CD4-positive, alpha-beta T cell treated with Interleukin-15 for 4 hours (primary cell): ENCODE measurements at places on chromosomes 7 and 10.

- no peak for DNase-seq
Observed at GRCh38 chr7:45443263-45443662, 130.9 kb upstream of the ADCY1 start.

- no peak for DNase-seq
Observed at GRCh38 chr10:35184527-35185171, 58.0 kb downstream of the CREM start.

- DNase-seq, result peak; percentile 98
Observed at GRCh38 chr7:32905175-32905662, 13.7 kb upstream of the KBTBD2 start.

DNA sequence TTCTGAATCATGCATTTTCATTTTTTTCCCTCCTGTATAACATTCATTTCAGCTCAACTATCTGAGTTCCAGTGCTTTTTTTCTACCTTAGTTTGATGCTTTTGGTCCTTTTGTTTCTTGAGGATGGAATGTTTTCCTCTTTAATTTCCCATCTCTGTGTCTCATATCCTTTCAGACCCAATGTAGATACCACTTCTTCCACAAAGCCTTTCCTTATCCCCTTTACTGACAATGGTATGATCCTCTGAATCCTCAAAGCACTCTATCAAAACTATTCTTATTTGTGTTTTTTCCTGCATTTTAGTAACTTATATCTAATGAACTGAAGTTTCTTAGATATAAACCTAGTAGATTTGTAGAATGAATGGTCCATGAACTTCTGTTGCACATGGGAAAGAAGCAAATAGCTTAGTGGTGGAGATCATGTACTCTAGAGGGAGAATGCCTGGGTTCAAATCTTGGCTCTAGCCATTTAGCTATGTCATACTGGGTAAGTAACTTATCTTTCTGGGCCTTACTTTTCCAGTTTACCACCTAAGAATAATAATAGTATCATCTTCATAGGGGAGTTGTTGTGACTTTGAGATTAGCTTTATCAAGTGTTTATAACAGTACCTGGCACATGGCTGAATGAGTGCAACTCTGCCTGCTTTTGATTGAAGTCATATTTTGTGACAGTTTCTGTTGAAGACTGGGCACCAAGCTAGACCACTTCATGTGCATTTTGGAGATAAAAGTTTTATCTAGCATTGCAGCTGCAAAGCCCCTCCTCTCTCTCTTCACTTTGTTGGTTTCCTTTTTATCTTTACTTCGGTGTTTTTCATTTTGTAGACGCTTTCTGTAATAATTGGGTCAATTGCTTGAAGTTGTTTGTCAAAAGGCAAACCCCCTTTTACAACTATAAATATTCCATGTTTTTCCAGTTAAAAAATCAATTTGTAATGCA, 18.5 kb downstream of the STAM start:
- no peak for DNase-seq

- DNase-seq, result no peak
Observed at GRCh38 chr10:118950997-118951637, 78.4 kb upstream of the NANOS1 start.

DNA sequence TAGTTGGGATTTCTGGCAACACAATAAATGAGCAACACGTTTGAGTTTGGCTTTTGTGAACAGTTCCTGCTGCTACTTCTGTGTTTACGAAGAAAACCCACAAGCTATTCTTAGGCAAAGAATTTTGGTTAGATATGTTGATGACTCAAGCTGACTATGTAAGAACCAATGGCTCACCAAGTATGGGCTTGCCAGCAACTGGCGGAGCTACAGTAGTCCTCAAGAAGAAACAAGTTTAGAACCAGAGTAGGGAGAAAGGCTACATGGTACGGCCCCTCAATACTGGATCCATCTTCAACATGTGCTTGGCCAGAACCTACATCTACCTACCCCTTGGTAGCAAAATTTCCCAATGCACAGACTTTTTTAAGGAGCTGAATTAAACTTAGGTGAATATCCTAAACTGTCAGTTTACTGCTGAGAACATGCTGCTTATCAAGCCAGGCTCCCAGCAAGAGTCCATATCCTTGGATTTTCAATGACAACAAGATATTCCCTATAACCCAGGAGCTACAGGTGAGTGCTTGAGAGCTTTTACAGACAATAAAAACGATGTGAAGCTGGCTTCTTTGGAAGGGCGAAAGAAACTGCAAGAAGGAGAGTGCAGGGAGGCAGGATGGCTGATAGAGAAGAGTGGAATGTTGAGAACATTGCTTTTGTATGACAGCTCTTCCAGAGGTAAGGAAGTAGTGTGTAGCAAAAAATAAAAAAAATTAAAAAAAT, 74.3 kb upstream of the ASAH2 start:
- DNase-seq, result peak; percentile 9

GRCh38 chr10:133013463-133013862, 71.1 kb upstream of the CFAP46 start:
- no peak for DNase-seq

- DNase-seq, result no peak
Observed at GRCh38 chr7:106068538-106068961, 43.6 kb downstream of the SYPL1 start.

DNA sequence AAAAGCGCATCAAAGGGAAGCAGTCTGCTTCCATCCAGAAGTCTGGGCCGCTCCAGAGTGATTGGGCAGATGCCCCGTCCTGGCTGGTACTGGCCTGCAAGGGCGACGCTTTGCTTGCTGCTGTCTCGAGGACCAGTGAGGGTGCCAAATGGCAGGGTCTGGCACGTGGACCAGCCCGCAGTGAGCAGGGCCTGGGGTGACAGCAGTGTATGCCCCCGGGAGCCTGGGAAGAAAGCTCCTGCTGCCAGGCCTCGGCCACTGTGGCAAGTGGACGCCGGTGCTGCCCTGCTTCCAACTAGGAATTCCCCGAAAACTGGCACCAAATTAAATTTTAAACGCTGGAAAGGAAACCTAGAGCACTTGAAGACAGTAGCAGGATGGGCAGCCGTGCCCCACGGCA, 357.0 kb upstream of the MKI67 start:
- DNase-seq, result no peak

GRCh38 chr10:69957241-69957885, 95.3 kb upstream of the MACROH2A2 start:
- no peak for DNase-seq

- DNase-seq, result no peak
Observed at GRCh38 chr7:121259826-121260225, 69.0 kb upstream of the WNT16 start.

DNA sequence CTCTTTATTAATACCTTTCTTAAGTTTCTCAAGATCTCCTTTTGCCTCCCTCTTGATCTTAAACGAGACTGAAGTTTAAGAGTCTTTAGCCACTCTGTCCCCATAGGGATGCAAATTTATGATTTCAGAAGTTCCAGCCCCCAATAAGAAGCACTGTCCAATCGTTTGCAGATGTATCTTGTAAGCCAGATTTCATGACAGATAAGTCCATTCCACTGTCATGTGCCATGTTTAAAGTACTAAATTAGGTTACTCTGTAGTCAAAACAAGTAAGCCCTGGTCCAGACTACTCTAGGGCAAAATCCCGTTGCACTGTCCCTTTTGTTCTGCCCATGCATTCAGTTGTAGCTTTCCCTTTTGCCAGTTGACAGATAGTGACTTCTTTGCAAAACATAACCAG, 157.2 kb upstream of the KAT6B start:
- DNase-seq, result no peak

DNA sequence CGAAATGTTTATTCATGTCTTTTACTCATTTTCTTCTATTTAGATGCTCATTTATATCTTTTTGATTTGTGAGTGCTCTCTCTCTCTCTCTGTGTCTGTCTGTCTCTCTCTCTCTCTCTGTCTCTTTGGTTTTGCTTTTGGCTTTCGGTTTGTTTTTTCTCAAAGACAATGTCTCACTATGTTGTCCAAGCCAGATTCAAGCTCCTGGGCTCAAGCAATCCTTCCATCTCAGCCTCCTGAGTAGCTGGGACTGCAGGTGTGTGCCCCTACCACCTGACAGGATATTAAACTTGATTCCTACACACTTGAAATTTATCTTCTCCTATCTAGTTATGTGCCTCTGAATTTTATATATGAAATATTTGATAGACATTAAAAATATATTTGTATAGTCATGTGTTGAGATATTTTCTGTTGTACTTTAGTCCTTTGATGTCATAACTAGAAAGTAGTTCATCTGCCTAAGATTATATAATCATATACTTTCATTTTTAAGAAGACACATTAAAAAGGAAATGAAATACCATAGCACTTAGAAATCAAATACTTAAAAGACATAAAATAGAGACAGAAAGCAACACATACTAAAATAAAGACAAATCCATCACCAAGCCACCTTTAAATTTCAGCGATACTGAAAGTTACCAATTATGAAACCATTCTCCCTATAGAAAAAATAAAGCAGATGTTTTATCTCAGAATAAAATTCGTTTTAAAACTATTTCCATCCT, 68.1 kb upstream of the SFMBT2 start:
- DNase-seq, result no peak
